Esophagus squamous epithelium (tissue), 5 donors: ENCODE measurements at places on chromosomes 12 and 14.

GRCh38 chr12:108969622-108970021, 51.2 kb downstream of the SVOP start:
- no peak for DNase-seq

GRCh38 chr12:103924761-103925641, 5.2 kb upstream of the HSP90B1 start:
- no peak for DNase-seq

DNA sequence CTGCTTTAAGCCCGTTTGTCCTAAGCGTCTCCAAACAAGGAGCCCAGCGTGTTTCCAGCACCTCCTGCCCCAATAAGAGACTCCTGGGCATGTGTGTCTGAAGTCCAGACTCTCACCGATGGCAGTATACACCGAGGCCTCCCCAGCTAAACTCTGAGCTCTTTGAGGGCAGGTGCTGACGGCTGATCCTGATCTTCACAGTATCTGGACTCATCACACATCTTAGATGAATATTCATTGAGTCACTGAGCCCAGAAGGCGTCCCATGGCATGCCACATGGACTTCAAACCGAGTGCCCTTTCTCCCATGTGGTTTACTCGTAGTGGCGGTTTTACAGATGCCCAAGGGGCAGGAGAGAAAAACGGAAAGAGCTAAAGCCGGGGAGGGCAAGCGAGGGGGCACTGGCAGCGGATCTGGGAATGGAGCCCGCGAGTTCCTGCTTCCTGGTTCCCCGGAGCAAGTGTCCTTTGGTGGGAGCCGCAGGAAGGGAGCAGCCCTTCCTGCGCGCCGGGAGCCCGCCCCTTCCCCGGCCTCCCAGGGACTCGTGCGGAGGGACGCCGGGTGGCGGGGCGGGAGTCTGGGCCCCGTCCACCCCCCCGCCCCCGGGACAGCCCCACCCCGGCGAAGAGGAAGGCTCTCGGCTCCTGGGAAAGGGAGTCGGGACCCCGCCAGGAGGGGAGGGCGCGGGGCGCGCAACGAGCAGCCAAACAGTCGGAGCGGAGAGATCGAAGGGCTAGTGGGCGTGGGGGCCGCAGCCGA, 585 bp upstream of the TEAD4 start:
- DNase-seq: no peak

DNA sequence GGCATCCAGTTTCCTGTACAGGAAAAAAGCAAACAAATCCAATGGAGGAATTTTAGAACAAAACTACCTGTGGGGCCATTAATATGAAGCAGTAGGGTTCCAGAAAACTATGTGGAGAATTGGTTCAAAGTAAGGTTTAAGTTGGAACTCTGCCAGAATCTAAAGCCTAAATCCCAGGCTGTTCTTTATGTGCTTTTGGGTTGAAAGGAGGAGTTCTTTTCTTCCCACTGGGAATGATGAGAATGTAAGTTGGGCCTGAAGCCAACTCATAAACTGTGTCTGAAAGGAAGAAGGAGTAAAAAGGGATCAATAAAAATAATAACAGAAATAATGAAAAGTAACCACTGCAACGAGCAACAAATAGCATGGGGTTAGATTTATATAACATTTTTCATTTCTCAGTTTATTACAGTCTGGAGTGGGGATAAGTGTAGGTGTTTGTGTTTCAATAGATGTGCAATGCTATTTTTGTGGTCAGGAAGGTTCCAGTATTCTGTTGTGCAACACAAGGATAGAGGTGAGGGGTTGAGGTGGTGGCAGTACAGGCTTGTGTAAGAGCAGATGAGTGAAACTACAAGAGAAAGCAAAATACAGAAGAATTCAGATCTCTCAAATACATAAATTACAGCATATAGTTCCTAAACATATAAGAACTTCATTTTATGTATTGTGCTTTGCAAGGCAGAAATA, 373.6 kb downstream of the EMP1 start:
- no peak for DNase-seq

DNA sequence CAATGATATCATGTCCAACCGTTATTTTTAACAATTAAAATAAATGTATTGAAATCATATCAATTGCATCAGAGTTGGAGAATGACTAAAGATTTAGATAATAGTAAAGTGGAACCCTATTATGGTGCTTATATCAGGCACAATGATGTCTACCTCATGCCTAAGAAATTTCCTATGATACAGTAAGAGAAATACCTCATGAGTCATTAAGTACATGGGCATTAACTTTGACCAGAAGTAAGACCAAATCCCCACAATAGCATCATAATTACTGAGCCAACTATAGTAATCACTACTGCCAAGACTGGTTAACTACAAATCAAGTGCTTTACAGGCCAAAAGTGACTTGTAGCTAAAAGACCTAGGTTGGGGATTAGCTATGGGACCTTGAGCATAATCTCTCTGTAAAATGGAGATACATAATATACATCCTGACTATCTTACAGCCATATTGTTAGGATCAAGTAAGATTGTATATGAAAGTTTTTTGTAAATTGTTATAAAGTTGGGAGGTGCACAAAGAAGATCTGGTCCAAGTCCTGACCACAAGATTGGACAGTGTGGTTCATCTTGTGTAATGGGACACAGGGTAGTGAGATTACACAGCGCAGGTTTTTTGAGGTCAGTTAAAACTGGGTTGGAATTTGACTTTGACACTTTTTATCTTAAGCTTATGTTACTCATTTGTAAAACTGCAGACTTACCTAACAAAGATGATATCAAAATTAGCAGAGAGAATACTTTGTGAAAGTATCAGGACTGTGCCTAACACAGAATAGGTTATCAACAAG, 60.5 kb downstream of the ERGIC2 start:
- DNase-seq: no peak

DNA sequence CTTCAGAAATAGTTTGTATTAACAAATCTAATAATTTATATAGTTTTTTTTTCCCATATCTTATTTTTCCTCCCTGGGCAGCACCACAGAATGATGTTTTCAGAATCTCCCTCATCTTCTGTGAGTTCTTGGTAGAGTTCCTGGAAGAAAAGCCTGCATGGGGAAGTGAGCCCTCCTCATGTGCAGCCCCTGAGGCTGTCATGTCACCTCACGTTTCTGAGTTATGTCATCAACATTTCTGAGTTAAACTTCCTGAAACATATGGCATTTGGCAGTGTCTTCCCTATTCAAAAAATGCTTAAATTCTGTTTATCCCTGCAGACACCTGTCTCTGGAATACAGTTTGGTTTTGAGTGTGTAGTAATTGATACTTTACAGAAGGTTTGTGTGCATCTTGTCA, 979.0 kb downstream of the TMEM121 start:
- DNase-seq: no peak

DNA sequence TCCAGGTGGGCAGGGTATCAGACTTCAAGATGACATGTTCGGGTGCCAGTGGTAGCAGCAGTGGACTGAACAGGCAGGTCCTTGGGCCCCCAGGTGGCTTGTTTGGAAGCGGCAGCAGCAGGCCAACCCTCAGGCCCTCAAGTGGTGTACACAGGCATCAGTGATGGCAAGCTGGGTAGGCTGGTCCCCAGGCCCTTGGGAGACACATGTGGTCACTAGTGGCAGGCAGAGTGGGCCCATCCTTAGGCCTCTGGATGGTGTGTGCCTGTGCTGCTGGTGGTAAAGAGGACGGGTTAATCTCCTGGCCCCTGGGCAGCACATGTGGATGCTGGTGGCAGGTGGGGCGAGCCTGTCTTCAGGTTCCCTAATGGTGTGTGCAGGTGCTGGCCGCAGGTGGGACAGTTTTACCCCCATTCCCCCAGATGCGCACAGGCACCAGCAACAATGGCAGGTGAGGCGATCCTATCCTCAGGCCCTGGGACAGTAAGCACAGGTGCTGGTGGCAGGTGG, 8.0 kb downstream of the OAS2 start:
- DNase-seq: no peak

DNA sequence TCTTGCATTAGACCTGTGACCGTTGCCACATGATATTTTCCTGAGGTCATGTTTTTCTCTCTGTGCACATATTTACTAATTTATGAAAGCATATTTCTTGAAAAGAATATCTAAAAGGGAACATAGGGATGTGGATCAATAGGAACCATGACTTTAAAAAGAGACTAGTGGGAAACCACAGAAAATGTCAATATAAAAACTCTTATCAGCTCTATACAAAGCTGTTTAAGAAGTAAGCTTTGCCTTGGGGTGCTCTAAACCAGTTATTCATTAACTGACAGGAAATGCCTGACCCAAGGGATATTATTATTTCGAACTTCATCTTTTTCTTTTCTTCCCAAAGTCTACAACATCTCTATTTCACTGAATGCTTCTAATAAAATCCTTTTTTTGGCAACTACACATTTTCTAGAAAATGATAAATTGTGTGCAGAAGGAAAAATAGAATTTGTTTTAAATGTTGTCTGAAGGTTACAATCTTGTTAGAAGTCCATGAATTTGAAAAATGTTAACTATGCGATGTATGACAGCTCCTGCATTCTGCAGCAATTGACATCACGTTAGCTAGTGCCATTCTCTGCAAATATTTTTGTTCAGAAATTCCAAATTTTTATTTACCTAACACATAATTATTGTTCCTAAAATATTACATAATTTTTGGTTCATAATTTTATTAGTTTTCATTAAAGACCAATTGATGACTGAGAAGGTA, 345.0 kb downstream of the SLC16A7 start:
- no peak for DNase-seq

DNA sequence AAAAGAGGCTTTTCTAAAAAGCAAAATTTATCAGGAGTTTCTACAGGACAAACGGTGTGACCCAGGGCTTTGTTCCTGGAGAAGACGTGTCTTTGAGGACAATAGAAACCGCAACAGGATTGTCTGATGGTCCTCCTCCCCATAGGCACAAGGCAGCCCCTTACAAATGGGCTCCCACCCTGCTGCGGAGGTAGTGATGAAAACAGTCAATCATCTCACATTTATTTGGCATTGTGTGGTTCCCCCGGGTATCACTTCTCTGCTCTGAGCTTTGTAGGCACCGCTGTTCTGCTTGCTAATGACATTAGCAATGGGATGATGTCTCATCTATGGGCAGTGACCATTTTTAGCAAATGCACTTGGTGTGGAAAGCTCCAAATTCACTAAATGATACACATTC, 155.5 kb upstream of the TMPO start:
- DNase-seq: no peak

DNA sequence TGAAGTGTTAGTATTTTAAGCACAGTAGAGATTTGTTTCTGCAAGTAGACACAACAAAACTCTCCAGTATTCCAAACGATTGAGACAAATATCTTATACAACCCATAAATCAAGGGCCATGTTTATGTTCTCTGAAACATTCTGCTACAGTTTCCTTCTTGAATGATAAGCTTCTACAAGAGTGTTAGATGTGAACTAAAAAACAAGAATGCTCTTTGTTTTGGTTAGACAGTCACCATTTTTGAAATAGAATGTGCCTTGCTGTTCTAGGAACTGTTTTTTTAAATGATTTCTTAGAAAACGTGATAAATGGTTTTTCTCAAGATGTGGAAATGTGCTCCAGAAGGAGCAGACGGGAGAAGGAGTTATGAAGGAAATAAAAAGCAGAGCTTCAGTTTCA, 1656.3 kb upstream of the FLRT2 start:
- no peak for DNase-seq

- no peak for DNase-seq
Measured at GRCh38 chr12:26750531-26751175, 82.3 kb downstream of the ITPR2 start.

DNA sequence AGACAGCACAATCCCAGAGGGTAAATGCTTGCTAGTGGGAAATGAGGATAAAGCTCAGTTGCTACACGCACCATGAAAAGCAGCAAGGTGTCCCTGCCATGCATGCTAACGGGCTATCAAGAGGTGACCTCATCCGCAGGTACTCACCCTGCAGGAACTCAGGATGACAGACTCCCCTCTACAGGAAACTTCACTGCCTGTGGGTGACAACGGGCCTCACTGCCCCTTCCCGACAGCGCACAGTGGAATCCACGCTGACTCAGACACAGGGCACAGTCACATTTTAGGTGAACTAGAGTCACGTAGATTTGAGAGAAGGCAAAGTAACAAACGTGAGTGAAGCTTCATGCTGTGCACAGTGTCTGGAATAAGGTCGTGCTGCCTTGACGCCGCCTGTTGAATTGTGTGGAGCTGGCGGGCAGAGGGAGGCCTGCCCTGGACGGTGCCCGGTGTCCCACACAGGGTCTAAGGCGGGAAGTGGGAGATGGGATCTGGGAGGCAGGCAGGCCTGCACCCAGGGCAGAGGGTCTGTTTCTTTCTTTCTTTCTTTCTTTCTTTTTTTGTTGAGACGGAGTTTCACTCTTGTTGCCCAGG, 331.8 kb downstream of the TMEM132D start:
- no peak for DNase-seq

- no peak for DNase-seq
Measured at GRCh38 chr12:88951860-88952561, 371.7 kb upstream of the KITLG start.

- no peak for DNase-seq
Measured at GRCh38 chr12:108115123-108116121, 13.7 kb upstream of the WSCD2 start.

DNA sequence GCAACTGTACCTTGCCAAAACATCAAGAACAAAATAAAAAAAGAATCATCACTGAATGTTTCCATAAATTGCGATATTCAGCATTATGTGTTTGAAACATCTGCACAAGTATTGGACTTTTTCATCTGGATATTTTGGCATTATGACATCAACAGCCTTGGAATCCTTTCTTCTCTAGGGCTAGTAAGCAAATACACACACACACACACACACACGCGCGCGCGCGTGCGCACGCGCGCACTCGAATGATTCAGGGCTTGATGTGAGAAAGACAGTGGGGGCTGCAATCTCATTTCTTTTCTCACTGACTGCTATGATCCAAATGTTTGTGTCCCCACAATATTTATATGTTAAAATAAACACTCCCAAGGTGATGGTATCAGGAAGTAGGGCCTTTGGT, 90.0 kb upstream of the SLC38A4 start:
- no peak for DNase-seq

DNA sequence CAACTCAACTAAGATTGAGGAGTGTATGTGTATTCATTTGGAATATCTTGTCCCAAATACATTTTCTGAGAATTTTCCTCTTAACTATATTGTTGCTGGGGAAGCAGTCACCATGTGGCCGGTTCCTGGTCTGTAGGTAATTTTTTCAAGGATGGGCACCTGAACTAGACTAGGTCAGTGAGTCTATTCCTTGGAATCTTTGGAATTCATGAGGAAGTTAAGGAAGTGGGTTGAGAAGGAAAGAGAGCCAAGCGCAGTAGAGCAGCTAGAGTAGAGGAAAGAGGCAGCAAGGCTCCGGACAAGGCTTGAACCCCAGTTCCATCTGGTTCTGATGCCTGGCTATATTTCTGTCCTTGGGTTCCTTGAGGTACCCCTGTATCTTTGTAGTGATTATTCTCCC, 183.7 kb downstream of the DACT1 start:
- no peak for DNase-seq

GRCh38 chr12:63777340-63777739, 2.4 kb upstream of the RXYLT1 start:
- no peak for DNase-seq

GRCh38 chr12:15558915-15559528, 230.2 kb downstream of the EPS8 start:
- DNase-seq: no peak

- DNase-seq: no peak
Measured at GRCh38 chr12:76878099-76878898, 520 bp downstream of the CSRP2 start.

GRCh38 chr12:7001921-7002591, 16.2 kb downstream of the LPCAT3 start:
- no peak for DNase-seq

- no peak for DNase-seq
Measured at GRCh38 chr14:44309331-44309730, 197.8 kb downstream of the FSCB start.
